ENCODE measurements at places on chromosomes 16 and 17.

- DNase-seq, result peak; percentile 55
Observed at GRCh38 chr17:75619506-75620431, 13.5 kb upstream of the SMIM5 start.

GRCh38 chr17:8122422-8122923 is 1.4 kb downstream of the HES7 start:
- DNase-seq, result peak; percentile 54

GRCh38 chr16:13014476-13014875 is 113.1 kb downstream of the SHISA9 start:
- no peak for DNase-seq

DNA sequence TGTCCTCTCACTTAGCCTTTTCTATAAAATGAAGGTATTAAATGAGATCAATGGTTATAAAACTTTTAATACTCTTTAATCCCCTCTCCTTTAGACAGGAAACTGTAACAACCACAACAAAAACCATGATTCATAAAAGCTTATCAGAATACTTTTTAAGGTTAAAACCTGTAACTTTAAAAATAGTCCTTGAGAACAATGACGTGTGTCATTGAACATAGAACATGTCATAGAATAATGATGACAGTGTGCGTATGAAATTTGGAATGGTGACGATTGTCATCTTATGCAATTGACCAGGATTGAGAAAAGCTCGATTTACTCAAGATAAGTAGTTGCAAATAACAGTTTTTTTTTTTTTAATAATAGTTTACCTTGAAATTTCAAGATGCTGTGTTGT is 94.1 kb downstream of the PLCG2 start:
- no peak for DNase-seq

- no peak for DNase-seq
Observed at GRCh38 chr17:82338858-82339633, 5.5 kb upstream of the SECTM1 start.

GRCh38 chr17:2122641-2123302 is 67.9 kb downstream of the HIC1 start:
- DNase-seq, result no peak

- DNase-seq, result no peak
Observed at GRCh38 chr17:77346765-77347164, 206.0 kb downstream of the SEC14L1 start.

- DNase-seq, result no peak
Observed at GRCh38 chr17:30263552-30264333, 28.0 kb downstream of the BLMH start.

DNA sequence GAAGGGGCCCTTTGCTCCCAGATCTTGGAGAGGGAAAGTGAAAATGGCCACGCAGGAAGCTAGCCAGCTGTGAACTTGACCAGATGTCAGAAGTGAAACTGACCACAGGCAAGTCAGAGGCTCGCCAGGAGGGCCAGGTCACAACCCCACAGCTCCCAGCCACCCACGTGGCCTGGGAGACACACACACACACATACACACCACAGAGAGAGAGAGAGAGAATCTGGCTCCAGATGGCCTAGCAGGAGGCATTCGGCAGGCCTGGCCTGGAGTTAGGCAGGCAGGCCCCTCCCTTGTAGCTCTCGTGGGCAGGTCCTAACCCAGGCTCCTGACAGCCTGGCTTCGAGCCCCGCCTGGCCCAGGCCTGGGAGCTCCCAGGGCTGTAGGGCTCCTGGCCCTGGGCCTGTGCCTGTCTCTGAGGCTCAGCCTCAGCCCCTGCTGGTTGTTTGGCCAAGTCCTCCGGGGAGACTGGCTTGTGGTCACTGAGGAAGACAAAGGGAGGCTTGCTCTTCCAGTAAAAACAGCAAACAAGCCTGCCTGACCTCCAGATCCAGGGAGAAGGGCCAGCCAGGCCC is 20.2 kb downstream of the NGFR start:
- no peak for DNase-seq

- no peak for DNase-seq
Observed at GRCh38 chr17:38564254-38564837, 41.4 kb downstream of the SRCIN1 start.

GRCh38 chr17:56948491-56948890 is 12.4 kb downstream of the COIL start:
- no peak for DNase-seq

- no peak for DNase-seq
Observed at GRCh38 chr17:31686495-31686894, 172.5 kb downstream of the COPRS start.

GRCh38 chr17:12242345-12242954 is 221.8 kb downstream of the MAP2K4 start:
- no peak for DNase-seq

- peak; percentile 89 for DNase-seq
Observed at GRCh38 chr17:49227436-49228261, 2.9 kb downstream of the PHOSPHO1 start.

DNA sequence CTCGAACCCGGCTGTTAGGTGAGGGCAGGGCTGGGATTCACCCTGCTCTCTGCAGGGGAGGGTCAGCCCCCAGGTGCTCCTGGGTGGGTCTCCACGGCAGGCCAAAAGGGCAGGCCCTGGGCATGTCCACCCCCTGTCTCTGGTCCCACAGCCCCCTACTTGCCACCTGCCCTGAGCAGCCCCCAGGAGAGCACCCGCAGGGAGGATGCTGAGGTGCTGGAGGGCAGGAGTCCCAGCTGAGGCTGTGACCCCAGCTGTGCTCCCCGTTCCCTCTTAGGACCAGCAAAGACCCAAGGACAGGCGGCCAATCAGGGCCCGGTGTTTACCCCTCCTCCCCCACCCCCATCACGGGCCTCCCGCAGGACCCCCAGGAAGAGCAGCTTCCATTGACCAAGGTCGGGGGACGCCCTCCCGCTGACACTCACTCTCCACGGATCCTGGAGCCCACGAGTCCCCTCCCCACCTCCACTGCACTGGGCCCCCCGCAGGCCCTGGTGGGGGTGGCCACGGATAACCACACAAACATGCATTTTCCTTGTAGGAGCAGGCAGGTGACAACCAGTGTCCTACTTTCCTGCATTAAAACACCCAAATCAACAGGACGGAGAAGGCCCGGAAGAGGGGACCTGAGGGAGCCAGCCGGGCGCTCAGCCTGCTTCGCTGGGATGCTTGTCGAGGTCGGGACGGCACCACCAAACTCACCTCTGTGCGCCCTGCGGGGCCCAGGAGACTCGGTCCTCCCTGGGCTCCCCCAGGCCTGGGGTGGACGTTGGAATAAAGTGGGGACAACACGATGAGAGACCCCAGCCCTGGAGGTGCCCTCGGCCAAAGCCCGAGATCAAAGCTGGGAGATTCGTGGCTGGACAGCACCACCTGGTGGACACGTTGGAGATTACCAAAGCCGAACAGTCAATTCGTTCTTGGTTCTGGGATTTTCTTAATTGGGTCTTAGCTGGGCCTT is 22.5 kb upstream of the ENPP7 start:
- DNase-seq, result peak; percentile 80

DNA sequence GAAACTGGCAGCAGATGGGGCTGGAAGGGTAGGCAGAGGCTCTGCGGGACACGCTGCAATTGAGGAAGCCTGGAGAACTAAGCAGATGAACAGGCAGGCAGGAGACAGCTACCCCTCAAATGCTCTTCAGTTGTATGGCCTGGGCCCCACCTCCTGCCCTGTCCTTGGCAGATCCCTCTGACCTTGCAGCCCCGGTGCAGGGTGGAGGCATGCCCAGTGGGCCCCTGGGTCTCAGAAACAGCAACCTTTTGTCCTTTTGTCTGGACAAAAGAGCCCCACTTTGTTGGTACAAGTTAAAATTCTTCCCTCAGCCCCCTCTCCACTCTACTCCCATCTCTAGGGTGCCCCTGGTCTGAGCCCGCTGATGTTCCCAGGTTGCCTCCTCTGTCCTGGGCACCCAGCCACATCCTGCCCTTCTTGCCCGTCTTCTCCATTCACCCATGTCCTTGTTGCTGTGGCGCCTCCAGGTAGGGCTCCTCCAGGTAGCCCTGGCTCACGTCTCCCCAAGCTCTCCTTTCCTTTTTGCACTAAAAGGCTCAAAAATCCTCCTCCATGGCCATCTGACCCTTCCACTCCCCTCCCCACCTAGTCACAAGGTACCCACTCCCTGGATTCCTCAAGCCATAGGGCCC is 136.8 kb downstream of the CLEC16A start:
- DNase-seq, result no peak

DNA sequence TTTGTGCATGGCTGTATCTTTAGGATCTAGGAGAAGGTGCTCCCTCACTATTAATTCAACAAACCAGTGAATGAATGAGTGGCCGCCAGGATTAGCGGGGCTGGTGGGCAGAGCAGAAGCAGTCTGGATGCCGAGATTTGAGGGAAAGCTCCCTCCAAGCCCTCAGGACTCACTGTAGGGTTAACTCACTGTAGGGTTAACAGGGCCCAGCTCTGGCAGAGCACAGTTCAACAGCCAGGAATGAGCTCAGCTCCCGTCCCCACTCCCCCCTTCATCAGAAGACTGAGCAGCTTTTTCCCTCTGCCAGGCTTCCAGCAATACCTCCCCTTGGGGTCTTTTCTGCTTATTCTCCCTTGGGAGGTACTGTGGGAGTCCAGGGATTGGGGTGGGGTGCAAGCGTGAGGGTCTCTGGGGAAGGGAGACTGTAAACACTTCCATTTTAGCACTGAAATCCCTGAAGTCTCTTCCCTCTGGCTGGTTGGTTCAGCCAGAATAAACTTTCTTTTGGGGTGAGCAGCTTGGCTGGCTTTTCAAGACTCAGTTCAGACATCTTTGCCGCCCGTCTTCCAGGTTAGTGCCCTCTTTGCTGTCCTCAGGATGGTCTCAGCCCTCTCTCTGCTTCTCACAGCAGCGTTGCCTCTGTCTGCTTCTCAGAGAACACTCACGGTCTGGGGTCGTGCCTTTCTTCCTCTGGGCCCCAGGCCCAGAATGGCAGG is 53.7 kb upstream of the WSB1 start:
- DNase-seq, result no peak

- DNase-seq, result no peak
Observed at GRCh38 chr17:32636598-32637218, 149.9 kb downstream of the CDK5R1 start.

GRCh38 chr16:80330150-80330549 is 210.6 kb upstream of the DYNLRB2 start:
- DNase-seq, result no peak
